ENCODE measurements at places on chromosomes 12 and 14.
A peak's percentile ranks its signal among the peaks of the same experiment; 100 is the strongest.

- H3K27me3 ChIP-seq: no peaks in the 10 kb centered on the region
- no peak overlapping the region for H3K4me3 ChIP-seq
- no peaks in the 10 kb centered on the region for H3K36me3 ChIP-seq
- no peaks in the 10 kb centered on the region for H3K4me1 ChIP-seq
- DNase-seq: no peak
- H3K27ac ChIP-seq: no peak overlapping the region
Measured at GRCh38 chr14:50970886-50971781, 26.9 kb upstream of the PYGL start.

GRCh38 chr12:132275110-132275531, 54.3 kb downstream of the GALNT9 start:
- no peaks in the 10 kb centered on the region for H3K36me3 ChIP-seq
- H3K27ac ChIP-seq: peak overlapping the region; percentile 96
- H3K4me1 ChIP-seq: peaks cover 62% of the 10 kb centered on the region
- H3K27me3 ChIP-seq: no peaks in the 10 kb centered on the region

- no peak overlapping the region for H3K27ac ChIP-seq
- H3K4me3 ChIP-seq: no peak overlapping the region
- peaks cover 77% of the 10 kb centered on the region for H3K36me3 ChIP-seq
- H3K4me1 ChIP-seq: no peaks in the 10 kb centered on the region
- DNase-seq: no peak
Measured at GRCh38 chr12:49026678-49027480, 8.3 kb upstream of the PRKAG1 start.

DNA sequence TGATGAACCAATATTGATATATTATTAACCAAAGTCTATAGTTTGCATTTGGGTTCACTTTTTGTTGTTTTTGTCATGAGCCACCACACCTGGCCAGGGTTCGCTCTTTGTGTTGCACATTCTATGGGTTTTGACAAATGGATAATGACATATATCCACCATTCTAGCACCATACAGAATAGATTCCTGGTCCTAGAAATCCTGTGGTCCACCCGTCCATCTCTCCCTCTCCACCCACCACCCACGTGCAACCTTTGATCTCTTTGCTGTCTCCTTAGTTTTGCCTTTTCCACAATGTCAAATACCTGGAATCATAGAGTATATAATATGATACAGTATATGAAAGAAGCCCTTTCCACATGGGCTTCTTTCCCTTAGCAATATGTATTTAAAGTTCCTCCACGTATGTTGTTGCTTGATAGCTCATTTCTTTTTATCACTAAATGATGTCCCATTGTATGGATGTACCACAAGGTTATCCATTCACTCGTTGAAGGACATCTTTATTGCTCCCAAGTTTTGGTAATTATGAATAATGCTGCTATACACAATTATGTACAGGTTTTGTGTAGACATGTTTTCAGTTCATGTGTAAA, 7.4 kb downstream of the RPL6 start:
- no peaks in the 10 kb centered on the region for H3K27me3 ChIP-seq
- peaks cover 26% of the 10 kb centered on the region for H3K36me3 ChIP-seq
- H3K4me1 ChIP-seq: no peaks in the 10 kb centered on the region
- H3K27ac ChIP-seq: no peak overlapping the region
- DNase-seq: no peak
- no peak overlapping the region for H3K4me3 ChIP-seq

DNA sequence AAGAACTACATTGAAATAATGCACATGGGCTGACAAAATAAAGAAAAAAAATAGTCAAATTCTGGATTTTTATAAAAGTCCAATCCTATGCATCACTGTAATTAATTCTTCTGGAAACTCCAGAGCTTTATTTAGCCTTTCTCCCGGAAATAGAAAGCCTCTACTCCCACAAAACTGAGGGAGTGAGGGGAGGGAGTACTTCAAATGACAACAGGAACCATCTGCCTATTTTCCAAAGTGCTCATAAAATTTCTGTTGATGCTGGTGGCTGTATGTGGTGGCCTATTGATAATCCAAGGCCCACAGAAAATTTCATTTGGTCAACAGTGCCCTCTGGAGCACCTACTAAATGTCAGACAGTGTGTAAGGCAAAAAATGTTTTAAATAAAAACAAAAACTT, 64.6 kb downstream of the KIF21A start:
- H3K4me1 ChIP-seq: no peaks in the 10 kb centered on the region
- H3K27ac ChIP-seq: no peak overlapping the region
- no peak for DNase-seq
- no peak overlapping the region for H3K4me3 ChIP-seq
